ENCODE measurements at places on chromosomes 2 and 18.

DNA sequence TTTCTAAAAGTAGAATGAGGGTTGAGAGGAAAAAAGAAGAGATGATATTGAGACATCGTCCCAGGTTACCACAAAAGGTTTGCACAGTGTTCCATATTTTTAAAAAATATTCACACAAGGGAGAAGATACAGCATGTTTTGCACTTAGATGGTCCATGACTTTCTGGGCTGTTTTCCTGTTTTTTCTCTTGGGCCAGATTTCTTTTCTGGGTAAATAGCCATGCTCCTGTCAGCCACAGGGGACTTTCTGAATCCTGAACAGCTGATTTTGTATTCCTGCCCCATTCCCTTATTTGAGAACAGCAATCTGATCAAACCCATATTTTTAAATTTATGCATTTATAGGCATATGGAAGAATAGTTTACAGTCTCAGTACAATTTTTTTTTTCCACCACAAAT, 185.9 kb upstream of the NRP2 start:
- no peak for DNase-seq

- DNase-seq, result peak; percentile 27
Observed at GRCh38 chr2:174663550-174663949, 65.9 kb upstream of the WIPF1 start.

DNA sequence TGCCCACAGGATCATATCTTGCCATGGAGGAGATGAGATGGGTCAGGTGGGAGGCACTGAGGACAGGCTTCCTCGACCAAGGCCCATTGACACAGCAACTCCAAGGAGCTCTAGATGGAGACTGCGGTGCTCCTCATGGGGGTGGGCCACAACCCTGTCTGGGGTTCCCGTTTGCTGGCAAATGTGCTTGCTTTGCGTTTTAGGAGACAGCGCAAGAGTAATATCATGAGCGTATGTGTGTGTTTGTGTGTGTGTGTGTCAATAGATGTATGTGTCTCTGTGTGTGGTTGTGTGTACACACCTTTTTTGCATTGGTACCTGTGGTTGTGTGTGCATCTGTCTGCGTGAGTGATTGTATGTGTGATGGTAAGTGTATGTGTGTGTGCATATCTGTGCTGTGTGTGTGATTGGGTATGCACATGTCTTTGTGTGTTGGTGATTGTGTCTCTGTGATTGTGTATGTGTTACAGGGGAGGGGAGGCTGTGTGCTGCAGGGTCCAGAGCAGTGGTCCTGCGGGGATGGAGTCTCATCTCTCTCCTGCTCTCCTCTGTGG, 4.4 kb downstream of the FBLN7 start:
- DNase-seq, result no peak

DNA sequence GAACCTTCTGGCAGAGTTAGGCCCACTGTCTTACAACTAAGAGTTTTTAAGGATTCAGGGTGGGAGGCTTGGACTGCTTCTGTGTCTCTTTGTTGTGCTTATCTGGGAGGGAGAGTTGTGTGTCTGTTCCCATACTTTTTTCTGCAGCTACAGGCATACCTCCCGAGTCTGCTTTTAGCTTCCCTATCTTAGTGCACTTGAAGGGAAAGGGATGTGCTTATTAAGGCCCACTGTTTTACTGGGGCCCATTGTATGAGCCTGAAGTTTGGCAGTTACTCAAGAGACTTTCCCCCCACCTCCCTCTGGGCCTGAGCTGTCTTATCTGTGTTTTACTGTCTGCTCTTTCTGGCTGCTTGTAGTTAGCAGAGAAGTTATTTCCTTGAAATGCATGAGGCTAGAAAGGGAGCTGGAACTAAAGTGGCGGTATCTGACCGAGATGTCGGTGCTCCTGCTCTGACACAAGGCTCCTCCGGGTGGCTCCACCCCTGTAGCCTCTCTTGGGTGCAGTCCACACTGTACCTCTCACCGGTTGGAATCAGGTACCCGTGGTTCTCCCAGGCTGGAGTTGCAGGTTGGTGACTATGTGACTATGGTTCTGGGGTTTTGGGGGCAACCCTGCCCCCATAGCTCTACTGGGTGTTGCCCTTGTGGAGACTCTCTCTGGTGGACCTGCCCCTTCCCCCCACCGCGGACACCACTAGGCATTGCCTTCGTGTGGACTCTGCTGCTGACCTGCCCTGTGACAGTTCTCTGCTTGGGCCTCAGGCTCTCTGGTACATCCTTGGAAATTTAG, 12.9 kb downstream of the UBR3 start:
- DNase-seq, result no peak

DNA sequence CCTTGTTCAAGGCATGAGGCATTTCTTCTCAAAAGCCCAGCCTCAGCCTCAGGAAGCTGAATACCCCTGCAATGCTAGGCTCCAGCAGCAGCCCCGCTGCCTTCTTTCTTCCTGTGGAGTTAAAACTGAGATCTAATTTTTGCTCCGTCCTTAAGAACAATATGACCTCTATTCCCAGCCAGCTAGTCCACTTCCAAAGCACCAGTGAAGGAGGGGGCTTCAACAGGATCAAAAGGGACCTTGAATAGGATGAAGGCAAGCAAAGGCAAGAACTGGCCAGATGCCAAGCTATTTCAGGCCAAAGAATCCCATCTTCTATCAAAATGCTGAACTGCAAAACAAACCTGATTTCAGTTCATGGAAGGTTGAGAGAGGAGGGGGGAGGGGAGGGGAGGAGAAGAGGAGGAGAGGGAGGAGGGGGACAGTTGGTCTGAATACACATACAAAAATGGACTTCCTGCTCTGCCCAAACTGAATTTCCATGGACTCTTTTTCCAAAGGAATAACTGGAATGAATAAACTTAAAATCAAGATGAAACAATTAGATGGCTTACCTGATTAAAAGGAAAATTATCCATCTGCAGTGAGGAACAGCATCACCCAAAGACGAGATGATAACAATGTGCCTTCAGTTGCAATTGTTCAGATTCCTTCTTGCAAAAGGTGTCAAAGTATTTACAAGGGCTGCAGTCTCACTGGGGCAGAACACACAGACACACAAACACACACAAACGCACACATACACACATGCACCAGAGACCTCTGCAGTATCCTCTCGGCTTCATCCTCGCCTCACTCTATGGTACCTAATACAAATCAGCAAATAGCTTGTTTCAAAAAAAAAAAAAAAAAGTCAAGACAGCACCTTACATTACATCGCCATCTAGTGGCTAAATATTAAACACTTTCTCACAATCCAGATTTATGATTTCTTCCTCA, at the start of gene SCN1A:
Gene SCN1A, minus strand, starts transcription at position 804 of the 939 bp plus-strand sequence. CDS start 54,399 bp downstream, outside the sequence.
- DNase-seq, result no peak

- DNase-seq, result no peak
Observed at GRCh38 chr2:17164550-17164949, 353.7 kb downstream of the RAD51AP2 start.

GRCh38 chr18:47036927-47037578, 1.6 kb upstream of the ELOA2 start:
- no peak for DNase-seq

DNA sequence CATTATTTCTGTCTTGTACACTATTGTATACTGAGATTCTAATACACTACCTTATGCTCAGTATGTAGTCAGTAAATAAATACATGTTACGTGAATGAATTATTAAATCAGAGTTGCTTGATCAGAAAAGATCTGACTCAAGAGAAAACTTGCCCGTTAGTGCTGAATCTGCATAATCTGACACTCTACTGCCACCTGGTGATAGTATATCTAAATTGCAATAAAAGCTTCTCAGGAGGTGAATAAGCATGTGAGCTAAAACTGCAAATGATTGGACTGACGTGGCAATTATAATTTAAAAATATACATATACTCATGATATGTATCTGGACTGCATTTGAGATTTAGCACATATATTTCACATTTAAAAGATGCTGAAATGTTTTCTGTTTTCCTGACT, 70.4 kb downstream of the KIAA1328 start:
- DNase-seq, result no peak

DNA sequence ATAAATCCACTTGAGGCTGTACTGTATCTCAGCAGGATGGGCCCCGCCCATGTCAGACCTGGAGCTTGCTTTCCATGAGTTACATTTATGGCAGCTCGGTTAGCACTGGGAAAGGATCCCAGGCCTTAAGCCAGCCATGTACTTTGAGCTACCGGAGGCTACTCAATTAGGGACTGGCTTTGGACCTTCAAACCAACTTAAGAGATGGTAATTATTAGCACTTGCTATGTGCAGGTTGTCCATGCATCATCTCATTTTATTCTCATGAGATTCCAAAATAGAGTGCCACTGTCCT, 64.4 kb downstream of the ACTR2 start:
- no peak for DNase-seq

DNA sequence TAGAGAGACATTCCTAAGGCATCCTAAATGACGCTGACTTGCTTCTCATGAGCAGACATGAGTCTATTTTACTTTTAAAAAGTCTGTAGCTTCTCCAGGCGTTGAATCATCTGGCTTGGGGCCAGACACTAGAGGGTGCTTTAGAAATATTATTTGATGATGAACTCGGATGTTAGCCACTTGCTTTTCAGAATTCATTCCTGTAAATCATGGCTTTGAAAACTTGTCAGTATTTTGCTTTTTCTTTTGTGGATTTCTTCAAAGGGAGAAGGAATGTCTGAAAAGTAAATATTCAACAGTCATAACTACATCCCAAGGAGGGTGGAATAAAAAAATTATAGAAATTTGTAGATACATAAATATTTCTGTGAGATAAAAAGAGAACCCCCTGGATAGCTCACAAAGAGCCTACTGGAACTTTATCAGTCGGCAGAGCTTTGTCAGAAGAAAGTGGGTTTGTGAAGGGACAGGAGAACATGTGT, 370.8 kb downstream of the OSR1 start:
- no peak for DNase-seq

DNA sequence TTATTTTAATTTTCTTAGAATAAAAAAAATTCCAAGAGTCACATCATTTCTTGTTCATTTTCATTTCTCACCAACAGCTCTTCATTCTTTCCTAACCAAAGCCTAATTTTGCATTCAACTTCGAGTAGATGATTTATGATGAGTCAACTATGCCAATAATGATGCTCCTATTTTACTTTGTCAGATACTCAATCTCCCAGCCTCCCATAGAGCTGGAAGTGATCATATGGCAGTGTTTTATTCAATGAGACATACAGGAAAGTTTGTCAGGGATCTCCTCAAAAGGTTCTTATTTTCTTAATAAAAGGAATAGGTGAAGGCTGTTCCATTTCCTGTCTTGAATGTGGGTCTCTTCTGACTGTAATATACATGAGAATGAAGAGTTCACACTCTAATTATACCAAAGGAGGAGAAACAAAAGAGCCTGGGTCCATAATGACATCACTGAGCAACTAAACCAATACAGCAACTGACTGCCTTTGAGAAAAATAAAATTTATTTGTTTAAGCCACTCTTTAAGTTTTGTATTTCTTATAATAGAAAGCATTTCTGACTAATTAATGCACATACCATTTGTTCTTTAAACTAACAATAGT, 231.2 kb upstream of the CYP26B1 start:
- DNase-seq, result no peak

DNA sequence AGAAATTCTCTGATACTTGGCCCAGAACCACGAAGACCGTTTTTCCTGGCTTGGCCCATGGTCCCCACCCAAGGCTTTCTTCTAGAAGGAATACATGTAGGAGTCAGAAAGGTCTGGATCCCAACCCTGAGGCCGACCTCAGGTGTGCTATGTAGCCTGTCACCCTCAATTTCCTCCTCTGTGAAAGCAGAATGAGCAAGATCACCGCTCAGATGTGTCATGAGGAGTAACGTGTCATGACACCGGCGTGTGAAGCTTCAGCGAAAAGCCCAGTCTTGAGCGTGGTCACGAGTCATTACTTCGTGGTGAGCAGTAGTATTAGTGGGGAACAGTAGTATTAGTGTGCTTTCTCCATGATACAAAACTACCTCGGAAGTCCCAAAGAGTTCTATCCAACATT, 103.4 kb downstream of the ALPK2 start:
- no peak for DNase-seq

- DNase-seq, result no peak
Observed at GRCh38 chr2:103873716-103874351, 980.1 kb upstream of the POU3F3 start.

DNA sequence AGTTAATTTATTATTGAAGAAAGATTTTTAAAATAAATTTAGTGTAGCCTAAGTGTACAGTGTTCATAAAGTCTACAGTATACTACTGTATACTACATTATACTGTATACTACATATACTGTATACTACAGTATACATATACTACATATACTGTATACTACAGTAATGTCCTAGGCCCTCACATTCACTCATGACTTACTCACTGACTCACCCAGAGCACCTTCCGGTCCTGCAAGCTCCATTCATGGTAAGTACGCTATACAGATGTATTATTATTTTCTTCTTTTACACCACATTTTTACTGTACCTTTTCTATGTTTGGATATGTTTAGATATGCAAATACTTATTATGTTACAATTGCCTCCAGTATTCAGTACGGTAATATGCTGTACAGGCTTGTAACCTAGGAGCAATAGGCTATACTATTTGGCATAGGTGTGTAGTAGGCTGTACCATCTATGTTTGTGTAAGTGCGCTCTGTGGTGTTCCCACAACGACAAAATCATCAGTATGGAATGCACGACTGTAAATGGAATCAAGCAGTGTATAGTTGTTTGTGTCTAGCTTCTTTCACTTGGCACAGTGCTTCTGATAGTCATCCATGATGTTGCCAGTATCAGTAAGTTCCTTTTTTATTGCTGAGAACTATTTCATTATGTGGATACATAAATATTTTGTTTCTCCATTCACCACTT, 245.7 kb downstream of the MTX2 start:
- DNase-seq, result no peak

- DNase-seq, result no peak
Observed at GRCh38 chr2:95016616-95017015, 8.9 kb upstream of the MAL start.

DNA sequence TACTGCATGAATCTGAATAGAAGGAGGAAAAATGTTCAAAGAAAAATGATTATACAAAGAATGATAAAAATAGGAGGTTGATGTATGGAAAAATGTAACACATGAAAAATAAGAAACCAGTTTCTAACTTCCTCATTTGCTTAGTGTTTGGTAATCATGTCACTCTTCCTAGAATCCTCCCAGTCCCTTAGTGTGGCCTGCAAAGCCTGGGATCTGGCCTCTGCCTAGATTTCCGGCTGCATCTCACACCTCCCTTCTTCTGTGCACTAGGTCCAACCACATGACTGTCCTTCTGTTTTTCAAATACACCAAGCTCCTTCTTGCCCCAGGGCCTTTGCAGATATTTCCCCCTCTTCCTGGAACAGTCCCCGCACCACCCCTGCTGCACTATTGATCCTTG, 76.8 kb upstream of the RBMS1 start:
- DNase-seq, result no peak

DNA sequence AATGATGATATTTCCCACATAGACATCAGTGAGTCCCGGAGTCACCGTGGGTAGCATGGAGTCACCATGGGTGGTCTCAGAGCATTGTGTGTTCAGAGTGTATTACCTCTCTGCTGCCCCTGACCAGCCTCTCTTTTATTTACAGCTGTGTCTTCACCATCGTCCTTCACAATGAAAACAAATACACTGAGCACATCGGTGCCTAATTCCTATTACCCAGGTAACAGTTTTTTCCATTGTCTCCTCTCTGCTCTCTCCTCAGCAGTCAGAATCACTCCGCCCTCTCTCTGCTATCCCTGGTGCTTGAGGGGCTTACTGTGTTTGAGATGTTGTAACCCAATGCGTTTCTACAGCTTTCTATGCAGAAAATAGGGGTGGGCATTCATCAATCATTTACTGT, 361.5 kb upstream of the RAB12 start:
- no peak for DNase-seq
